ENCODE measurements at places on chromosomes 3 and 15.

- no peak for DNase-seq
These were observed 19.6 kb downstream of the HSPBAP1 start for GRCh38 chr3:122773944-122774509.

DNA sequence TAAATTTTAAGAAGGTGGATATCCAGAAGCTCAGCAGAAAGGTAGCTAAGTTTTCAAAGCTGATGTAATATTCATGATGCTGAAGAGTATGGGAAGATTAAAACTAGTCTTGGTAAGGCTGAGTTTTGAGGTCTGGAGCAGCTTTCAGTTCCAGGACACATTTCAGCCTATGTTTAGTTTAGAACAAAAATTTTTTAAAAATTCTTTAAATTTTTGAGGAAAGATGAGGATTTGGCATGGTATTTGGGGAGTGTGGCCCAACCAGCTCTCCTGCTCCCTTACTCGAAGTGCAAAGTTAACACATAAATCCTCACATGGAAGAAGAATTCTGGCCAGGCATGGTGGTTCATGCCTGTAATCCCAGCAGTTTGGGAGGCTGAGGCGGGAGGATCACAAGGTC, 1039.1 kb downstream of the NAALADL2 start:
- no peak for DNase-seq

GRCh38 chr3:22861426-22861825, 341.7 kb upstream of the UBE2E2 start:
- no peak for DNase-seq

DNA sequence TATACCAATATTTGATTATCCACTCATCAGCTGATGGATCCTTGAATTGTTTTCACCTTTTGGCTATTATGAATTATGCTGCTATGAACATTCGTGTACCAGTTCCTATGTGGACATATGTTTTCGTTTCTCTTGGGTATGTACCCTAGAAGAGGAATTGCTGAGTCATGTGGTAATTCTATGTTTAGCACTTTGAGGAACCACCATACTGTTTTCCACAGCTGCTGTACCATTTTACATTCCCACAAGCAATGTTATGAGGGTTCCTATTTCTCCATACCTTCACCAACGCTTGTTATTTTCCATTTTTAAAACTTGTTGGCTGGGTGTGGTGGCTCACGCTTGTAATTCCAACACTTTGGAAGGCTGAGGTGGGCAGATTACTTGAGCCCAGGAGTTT, 62.9 kb downstream of the RPLP1 start:
- no peak for DNase-seq

- DNase-seq, result no peak
These were observed 803.9 kb downstream of the DIPK2A start for GRCh38 chr3:144775551-144775950.

DNA sequence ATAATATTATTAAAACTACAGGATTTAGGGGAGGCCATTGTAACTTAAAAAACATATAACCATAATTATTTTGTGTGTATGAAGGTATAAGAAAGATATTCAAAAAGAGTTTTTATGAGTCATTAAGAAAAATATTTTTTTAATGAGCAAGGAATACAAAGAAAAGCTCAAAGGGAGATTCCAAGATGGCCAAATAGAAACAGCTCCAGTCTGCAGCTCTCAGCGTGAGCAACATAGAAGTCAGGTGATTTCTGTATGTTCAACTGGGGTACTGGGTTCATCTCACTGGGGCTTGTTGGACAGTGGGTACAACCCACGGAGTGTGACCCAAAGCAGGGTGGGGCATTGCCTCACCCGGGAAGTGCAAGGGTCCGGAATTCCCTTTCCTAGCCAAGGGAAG, 336.1 kb downstream of the TBL1XR1 start:
- no peak for DNase-seq

DNA sequence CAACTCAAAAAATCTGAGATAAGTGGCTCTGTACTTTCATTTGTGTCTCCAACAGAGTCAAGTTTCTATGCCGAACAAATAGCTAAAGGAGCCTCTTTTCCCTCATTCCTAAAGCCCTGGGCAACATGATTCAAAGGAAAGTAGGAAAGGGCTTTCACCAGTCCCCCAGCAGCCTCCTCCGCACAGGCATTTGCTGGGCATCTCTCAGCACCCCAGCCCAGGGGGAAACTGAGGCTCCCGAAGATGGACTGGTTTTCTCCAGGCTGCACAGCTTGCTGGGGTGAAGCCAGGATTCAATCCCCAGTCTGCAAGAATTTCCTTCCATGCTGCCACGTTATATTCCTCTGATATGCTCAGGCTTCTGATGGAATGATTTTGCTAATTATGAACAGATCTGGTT, 163.8 kb downstream of the OCA2 start:
- DNase-seq, result no peak

DNA sequence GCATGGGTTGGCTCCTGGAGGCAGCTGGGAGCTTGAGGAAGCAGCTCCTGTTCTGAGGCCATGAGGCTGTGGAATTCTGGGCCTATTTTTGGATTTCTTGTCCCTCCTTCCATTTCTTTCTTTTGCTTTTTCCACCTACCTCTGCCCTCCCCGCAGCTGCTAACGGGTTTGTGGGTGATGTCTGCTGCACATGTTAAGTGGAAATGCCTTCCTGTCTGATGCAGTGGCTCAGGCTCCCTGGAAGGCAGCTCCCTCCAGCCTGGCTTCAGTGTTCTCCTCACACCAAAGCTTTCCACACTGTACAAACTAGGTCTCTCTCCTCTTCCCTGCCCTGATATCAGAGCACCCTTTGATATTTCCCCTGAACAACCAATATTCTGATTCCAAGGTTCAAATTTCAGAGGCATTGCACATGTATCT, 33.8 kb upstream of the ESYT3 start:
- DNase-seq, result no peak

- DNase-seq, result no peak
These were observed 101.4 kb downstream of the FNDC3B start for GRCh38 chr3:172140499-172141391.

- DNase-seq, result no peak
These were observed 160.7 kb upstream of the TNIK start for GRCh38 chr3:171620825-171621434.

DNA sequence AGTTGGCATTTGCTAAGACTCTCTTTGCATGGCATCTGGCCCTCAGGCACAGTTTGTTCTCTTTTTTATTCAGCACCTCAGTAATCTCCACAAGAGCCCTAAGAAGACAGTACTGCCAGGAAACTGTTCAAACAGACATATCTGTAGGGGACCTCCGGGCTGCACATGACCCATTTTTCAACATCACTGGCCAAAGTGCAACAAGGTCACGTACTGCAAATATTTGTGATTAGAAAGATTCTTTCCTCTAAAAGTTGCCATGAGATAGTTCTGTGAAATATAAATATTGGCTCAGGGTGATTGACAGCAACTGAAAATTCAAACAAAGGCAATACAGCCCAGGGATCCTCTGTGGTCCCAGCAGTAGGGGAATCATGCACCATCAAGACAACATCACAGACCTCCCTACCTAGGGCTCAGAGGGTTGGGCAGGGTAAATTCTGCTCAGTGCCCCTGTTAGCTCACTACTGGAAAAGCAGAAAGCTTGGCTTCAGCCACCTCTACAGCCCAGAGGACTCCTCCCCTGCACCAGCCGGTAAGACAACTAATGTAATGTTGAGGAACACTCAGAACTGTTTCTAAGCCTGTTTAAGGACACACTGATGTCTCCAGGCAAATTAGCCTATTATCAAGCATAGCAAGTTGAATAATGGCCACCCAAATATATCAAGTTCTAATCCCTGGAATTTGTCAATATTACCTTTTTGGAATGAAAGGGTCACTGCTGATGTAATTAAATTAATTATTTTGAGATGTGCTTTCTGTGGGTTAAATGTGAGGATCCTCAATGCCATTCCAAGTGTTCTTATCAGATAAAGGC, 117.4 kb upstream of the LPP start:
- no peak for DNase-seq

GRCh38 chr3:66761093-66761780, 236.9 kb upstream of the KBTBD8 start:
- DNase-seq, result no peak

DNA sequence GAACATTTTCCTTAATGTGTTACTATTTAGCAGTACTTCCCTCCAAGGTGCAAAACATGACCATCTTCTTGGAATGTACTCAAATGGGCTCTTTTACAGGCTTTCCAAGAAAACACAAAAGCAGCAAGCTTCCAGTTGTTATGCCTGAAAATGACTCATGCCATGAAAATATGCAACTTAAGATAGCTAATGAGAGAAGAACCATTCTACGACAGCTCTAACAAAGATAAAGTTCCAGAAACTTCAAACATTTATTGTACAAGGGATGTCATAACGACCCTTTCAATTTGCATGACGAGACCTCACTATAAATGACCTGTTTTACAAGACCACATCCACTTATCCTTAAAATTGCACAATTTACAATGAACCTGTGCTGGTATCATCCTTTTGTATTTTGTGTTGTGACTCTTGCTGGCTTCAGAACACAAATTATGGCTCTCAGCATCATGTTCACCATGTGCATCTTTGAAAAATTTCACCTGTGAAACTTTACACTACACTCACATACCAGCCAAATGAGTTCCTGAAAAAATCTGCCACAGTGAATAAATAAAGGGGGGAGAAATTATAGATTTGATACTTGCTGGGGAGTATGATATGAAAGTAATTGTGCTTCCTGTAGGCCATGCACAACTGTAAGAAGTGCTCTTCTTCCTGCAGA, 433.7 kb downstream of the MAGI1 start:
- DNase-seq, result no peak

- DNase-seq, result no peak
These were observed 9.0 kb downstream of the IGDCC4 start for GRCh38 chr15:65413760-65414144.

DNA sequence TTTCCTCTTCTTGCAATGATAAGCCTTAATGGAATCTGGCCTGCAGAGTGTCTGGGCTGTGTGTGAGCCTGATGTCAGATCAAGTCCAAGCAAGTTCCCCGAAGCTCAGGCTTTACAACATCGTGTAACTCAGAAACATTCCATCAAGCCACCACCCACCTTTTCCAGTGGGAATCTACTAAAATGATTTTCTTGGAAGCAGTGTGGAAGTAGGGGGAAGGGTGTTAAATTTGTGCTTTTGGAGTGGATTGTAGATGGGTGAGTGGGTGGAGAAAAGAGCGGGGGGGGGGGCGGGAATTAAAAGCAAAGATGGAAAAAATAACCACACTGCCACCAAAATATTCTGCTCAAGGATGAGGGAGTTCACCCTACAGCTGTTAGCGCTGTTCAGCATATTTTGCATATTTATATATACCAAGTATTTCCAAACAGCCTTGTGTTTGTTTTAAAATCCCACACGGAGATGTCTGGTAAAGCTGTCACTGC, 53.6 kb downstream of the VGLL3 start:
- DNase-seq, result peak; percentile 29

DNA sequence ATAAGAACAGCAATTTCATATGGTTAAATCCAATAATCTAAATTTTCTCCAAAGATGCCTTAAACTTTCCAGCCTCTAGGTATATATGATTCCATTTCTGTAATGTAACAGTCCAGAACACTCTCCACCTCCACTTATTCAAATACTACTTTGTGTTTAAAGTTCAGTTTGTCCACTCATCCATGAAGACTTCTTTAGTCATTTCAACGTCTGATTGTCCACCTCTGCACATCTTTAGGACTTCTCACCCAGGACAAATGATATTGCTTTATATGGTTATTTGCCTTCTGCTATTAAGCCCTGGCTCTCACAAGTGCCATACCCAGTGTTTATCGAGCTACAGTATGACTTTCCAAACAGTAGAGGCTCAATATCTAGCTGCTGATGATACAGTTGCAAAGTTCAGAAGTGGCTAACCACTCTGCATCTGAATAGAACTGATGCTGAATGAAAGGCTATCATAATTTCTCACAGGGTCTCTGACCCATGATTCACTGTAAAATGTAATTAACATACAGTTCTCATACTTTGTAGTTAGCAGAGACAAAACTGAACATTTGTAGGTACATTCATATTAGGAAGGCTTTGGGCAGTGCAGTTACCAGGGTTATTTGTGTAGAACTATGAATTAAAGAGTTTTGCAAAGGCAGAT, 93.7 kb upstream of the MBNL1 start:
- no peak for DNase-seq

DNA sequence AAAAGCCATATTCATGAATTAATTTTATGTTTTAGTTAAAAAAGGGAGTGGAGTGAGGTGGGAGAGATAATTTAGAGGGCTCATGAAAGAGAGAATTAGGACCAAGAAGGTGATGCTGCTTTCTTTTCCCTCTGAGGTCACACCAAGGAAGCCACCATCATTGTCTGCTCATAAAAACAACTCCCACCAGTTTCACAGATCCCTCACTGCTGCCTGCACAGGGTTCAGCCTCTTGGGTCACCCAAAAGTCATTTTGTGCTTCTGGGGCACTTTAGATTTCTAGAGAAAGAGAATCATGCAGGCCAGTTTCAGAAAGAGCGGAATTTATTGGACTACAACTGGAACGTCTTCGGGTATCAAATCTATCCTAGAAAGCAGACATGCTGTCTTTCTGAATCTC, 241.4 kb upstream of the EOMES start:
- no peak for DNase-seq

GRCh38 chr3:159964166-159964973, 24.3 kb upstream of the IL12A start:
- DNase-seq, result no peak

GRCh38 chr3:128006061-128007032, 45.9 kb upstream of the SEC61A1 start:
- DNase-seq, result no peak

- DNase-seq, result no peak
These were observed 5.1 kb upstream of the BFSP2 start for GRCh38 chr3:133394561-133395311.

DNA sequence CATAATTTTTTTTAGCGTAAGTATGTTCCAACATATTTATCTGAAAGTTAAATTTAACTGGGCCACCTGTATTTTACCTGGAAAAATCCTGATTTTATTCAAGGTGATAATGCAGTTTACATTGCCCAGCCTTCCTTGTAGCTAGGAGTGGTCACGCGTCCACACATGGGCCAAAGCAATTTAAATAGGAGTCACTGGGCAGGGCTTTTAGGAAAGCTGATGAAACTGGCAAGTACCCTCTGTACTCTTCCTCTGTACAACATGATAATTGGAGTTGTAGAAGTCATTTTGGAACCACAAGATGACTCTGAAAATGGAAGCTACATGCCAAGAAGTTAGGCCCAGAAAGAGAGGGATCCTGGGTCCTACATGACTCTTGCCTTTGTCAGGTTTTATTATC, 9.5 kb downstream of the BTD start:
- no peak for DNase-seq

- DNase-seq, result no peak
These were observed 11.1 kb upstream of the TSPAN3 start for GRCh38 chr15:77081971-77082370.

- no peak for DNase-seq
These were observed 979 bp upstream of the ZNF621 start for GRCh38 chr3:40523781-40524180.

DNA sequence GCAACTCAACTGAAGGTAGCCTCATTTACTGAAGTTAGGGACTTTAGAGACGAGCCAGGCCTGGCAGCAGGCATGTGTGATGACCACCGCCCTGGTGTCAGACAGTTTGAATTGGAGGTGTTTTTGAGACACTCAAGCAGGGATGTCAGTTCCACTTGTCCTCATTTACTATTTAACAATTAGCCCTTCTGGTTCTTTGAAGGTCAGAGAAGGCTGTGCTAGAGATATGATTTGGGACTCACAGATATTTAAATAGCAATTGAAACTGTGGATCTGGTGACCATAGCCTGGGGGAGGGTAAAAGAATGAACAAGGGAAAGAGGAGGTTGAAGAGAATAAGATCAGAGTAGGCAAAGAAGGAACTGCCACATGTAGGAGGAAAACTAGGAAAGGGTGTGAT, 74.6 kb downstream of the REC114 start:
- DNase-seq, result no peak

GRCh38 chr3:57743496-57743895, 12.6 kb upstream of the SLMAP start:
- no peak for DNase-seq
